ENCODE measurements at places on chromosomes 7 and 10.

DNA sequence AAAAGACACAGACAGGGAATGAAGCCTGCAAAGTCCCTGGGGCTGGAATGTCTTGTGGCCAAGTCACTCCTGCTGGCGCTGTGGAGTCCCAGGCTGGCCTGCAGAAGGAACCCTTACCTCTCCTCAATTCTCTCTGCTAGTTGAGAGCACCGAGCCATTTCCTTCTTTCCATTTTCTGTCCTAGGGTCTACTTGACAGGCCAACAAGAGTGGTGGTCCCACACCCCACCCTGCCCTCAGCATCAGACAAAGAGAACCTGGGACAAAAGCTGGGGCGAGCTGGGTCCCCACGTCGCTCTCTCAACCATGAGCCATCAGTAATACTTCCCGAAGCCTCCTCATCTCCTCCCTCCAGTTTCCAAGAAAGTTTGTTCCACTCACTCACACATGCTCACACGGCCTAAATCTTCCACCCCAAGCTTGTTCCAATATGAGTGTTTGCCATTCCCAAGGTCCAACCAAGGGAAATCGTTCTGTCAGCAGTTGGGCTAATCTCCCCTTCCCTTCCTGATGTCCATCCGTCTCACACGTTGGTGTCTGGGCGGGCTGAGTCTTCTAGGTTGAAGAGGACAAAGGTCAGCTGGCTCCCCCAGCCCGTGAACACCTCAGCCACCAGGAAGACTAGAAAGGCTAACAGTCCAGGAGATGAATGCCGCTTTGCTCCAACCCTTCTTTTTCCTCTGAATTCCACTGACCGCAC is 44.3 kb downstream of the CLEC2L start:
- no peak for DNase-seq

DNA sequence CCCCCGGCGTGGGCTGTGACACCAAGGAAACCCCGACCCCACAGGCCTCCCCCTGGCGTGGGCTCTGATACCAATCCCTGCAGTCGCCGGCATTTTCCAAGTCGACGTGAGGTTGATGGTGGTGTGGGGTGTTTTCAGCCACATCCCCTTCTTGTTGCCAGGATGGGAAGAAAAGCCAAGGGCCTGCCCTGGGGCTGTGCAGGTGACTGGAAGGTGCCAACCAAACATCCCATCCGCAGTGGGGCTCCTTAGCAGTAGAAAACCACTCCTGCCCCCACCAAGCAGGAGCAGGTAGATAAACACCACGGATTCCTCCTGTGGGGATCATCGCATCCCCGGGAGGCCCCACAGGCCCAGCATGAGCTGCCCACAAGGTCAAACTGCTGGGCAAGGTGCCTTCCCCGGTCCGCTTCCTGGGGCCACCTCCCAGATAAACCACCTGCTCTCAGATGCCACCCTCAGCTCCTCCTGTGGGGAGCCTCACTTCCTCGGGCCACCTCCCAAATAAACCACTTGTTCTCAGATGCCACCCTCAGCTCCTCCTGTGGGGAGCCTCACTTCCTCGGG is 88.5 kb upstream of the DIP2C start:
- DNase-seq, result no peak

- DNase-seq, result no peak
These were observed at the start of gene CCL24 for GRCh38 chr7:75813781-75814236. Gene CCL24, minus strand, starts transcription at chr7:75813806. Its CDS starts 91 bp downstream, at chr7:75813715.

GRCh38 chr7:39952374-39952773 is 2.3 kb downstream of the CDK13 start:
- DNase-seq, result no peak

DNA sequence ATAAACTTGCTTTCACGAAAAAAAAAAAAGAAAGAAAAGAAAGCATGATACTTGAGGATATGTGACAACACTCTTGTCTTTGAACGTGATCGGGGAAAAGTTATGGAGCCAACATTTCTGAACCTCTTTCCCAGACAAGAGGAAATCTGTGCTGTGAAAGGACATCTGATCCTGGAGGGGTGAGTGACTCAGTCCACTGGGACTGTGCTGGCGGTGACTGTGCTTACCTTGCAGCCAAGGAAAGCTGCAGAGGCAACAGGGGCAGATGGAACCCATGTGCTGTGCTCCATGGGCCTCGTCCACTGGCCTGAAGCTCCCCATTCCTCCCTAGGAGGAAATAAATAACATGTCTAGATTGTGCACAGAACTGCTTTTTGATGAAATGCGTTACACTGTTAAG is 116.5 kb upstream of the RAB11FIP2 start:
- DNase-seq, result no peak

DNA sequence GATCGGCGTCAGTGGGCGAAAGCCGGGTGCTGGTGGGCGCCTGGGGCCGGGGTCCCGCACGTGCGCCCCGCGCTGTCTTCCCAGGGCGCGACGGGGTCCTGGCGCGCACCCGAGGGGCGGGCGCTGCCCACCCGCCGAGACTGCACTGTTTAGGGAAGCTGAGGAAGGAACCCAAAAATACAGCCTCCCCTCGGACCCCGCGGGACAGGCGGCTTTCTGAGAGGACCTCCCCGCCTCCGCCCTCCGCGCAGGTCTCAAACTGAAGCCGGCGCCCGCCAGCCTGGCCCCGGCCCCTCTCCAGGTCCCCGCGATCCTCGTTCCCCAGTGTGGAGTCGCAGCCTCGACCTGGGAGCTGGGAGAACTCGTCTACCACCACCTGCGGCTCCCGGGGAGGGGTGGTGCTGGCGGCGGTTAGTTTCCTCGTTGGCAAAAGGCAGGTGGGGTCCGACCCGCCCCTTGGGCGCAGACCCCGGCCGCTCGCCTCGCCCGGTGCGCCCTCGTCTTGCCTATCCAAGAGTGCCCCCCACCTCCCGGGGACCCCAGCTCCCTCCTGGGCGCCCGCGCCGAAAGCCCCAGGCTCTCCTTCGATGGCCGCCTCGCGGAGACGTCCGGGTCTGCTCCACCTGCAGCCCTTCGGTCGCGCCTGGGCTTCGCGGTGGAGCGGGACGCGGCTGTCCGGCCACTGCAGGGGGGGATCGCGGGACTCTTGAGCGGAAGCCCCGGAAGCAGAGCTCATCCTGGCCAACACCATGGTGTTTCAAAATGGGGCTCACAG is 1.1 kb downstream of the EGFR start:
- no peak for DNase-seq

- DNase-seq, result no peak
These were observed 23.8 kb downstream of the SEMA3C start for GRCh38 chr7:80895056-80895455.

DNA sequence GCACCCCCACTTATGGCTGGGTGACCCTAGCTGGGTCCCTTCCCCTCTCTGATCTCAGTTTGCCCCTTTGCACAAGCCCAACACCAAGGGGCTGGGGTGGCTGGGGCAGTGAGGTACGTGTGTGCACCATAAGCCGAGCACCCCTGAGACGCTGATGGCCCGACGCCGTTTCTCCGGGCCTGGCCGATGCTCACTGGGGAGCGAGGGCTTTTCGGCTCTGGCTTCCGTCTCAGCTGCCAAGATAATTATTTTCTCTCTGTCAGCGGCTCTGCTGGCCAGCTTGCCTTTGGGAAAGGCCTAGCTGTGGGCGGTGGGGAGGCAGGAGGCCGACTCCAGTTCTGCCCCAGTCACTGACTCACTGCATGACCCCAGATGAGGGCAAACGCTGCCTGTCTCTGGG is 91.0 kb downstream of the ZMIZ1 start:
- DNase-seq, result no peak

DNA sequence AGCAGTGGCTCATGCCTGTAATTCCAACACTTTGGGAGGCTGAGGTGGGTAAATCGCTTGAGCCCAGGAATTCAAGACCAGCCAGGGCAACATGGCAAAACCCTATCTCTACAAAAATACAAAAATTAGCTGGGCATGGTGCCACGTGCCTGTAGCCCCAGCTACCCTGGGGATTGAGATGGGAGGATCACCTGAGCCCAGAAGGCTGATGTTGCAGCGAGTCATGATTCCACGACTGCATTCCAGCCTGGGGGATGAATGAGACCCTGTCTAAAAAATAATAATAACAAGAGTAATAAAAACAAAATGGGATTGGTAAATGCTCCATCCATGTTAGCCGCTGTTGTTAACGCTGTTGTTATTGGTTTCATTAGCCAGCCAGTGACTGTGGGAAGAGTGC is 1.3 kb upstream of the HKDC1 start:
- DNase-seq, result no peak

DNA sequence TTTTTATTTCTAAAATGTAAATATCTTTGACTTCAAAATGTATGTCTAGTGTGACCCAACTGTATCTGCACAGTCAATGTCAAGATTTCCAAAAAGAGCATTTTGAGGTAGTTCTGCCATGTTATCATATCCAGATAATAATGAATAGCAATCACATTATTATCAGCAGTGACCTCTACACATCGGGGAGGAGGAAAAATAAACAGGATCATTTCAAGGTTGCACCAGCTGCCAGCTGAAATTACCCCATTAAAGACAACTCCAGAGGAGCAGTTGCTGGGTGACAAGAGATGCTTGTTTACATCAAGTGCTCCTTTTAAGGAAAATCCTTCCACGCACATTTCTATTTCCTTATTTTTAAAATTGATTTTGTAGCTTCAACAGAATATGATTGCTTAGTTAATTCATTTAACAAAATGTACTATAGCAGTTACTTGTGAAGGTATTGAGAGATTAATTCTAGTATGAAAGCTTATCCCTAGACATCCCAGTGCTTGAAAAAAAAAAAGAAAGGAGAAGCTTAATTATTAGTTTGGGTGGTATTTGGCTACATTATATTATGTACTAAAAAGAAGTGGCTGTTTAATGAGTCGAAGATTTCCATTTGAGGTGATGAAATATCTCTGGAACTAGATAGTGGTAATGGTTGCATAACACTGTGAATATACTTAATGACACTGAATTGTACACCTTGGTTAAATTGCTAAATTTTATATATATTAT is 19.3 kb upstream of the SLC35G1 start:
- no peak for DNase-seq

- no peak for DNase-seq
These were observed 35.4 kb downstream of the TET1 start for GRCh38 chr10:68595513-68595912.

GRCh38 chr7:33114976-33115375 is 5.8 kb upstream of the RP9 start:
- no peak for DNase-seq

All from activated CD8-positive, alpha-beta memory T cell treated with anti-CD3 and anti-CD28 coated beads, Interleukin-2, amount 50 U/mL, for 4 hours (primary cell).